ENCODE measurements at places on chromosomes 12 and 14. TPM values are rescaled to one million over a fixed set of nuclear protein-coding genes. Genes with fewer than 3 reads are reported as not detected.
A peak's percentile ranks its signal among the peaks of the same experiment; 100 is the strongest.

The C14orf180 gene
- not detected for total RNA-seq

The SLC10A1 gene
- total RNA-seq: not detected

The ACSM4 gene
- total RNA-seq: not detected

The KRT86 gene
- total RNA-seq: under 0.01 TPM

The KLRC3 gene
- total RNA-seq: not detected

The SYNDIG1L gene
- not detected for total RNA-seq

DNA sequence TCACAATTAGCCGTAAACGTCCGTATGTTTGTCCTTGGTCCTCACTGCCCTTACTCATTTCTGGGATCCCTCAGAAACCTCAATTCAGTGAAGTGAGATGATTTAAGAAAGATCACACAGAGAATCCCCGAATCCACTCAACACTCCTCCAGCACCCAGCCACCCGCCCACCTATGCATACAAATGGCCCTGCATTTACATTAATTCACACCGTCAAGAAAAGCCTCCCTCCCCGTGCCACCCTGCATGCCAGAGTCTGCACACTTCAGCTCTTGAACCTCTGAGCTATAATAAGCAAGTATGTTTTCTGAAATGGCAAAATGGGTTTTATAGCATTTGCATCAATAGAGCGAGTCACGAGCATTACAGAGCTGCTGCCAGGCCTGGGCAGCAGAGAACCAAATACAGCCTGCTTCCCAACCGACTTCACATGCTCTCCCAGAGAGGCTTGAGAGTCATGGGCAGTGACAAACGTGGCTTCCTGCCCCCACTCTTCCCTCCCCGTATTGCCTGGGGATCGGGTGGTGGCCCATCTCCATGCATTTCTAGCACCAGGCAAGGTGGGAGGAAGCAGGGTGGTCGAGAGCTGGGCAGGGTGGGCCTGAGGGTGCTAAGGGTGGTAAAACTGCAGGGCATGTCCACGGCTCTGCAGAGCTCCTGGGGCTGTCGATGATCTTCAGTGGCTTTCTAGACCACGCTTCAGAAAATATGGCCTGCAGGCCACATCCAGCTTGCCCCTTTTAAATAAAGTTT lies 177.6 kb downstream of the RIMBP2 start:
- DNase-seq: no peak

DNA sequence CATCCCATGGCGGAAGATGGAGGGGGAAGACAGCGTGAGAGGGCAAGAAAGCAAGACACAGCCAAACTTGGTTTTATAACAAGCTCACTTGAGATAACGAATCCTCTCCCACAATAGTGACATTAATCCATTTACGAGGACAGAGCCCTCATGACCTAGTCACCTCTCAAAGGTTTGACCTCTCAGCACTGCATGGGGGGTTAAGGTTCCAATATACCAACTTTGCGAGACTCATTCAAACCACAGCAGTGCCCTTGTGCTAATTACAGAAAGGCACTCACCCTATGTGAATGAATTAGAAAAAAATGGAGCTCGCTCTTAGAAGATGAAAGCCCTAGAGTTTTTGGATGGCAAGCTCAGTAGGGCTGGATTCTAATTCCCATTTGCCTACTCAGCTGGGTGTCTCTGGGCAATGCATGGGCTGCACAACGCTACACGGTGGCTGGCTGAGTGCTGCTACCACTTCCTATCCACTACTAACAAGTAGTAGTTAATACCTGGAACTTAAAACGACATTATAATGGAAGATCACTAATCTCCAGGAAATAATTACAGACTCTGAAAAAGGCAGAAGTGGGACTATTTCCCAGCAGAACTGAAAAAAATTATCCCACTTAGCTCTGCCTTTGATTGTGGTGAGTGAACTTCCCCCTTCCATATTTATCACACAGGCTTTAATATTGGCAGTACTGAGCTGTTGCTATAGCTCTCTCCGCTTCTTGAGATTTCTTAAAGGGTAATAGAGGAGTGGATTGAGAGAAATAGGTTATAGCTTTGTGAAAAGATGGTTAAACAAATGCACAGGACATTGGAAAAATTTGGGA lies 27.5 kb downstream of the TESPA1 start:
- DNase-seq: peak; percentile 23

GRCh38 chr12:68932961-68933893 lies at the start of gene CPM:
Gene CPM, minus strand, starts transcription at chr12:68933171. Its CDS starts 334 bp downstream, at chr12:68932837.
- peak; percentile 33 for DNase-seq

DNA sequence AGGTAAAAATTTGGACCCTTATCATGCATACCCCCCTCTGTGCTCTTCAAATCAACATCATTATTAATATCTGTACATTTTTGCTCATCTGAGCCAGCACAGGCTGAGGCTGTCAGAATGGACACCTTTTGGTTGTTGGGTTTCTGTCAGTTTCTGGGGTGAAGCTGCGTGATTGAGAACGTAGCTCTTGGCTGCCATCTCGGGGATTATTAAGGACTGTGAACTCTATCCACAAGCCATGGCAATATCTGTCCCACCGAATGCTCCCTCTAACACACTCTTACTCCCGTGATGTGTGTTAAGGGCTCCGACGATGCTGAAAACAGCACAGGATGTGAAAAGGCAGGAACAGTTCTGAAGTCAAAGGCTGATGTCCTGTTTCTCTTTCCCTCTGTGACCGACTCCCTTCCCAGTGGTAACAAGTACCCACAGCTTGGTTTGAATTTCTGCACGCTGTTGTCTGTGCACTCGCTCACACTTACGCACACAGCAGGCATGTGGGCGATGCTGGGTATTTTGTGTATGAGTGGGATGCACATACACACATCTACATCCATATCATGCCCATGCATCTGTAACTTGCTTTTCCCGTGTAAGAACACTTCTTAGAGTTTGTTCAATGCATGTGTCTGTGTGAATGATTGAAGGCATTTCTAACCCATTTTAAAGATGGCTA lies 405.6 kb downstream of the TMEM121 start:
- peak; percentile 65 for DNase-seq

DNA sequence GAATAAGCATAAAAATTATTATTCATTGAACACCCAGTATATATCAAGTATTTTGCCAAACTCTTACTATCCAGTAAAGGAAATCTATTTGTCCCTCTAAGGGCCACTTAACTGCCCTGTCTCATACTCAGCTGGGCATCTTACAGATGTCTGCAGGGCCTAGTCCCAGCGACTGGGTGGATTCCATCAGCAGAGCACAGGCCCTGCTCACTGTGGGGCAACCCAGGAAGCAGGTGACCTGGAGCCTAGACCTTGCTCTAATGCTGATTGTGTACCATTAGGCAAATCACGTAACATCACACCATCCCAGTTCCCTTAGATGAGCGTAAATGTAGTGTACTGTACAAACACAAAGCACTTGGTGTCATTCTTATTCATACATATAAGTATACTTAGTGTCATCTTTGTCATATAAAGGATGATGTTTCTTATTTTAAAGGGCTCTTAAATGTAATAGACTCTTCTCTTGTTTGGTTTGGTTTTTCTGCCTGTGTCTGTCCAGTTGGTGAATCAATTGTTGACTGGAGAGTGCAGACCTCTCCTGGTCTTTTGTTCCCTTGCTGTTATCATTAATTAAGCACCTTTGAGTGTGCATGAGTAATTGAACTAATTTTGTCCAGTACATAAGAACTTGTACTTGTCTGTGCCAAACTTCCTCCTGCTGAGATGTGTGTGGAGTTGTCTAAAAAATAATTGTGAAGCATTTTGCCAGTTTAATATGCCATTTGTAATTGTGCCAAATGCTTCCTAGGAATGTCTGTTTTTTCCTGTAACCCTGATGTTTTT lies 49.3 kb downstream of the RAB35 start:
- DNase-seq: no peak

DNA sequence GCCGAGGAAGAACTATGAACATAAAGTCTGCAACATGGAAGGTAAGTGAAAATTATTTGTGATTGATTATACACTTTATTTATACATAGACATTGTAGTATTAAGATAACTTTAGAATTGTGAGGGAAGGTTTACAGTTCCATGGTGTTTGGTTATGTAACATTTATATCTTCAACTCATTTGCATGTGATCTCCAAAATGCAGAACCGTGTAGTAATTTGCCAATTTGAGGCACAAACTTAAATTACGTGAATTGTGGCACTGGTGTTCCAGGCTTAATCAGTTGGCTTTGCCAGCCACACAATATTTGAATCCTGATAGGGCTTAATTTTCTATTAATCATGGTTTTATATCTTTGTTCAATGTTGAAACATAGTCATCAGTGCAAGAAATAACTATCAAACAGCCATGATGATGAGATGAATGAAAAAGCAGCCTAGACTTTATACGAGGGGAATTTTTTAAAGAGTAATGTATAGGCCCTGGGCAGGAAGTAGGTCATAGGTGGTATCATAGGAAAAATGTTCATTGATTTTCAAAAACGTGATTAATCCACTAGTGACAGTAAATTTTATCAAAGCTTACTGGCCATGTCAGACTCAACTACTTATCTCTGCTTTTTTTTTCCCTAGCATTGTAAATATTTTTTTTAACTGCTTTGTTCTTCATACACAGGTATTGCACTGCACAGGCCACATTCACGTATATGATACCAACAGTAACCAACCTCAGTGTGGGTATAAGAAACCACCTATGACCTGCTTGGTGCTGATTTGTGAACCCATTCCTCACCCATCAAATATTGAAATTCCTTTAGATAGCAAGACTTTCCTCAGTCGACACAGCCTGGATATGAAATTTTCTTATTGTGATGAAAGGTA lies 31.7 kb downstream of the HIF1A start:
- DNase-seq: no peak

DNA sequence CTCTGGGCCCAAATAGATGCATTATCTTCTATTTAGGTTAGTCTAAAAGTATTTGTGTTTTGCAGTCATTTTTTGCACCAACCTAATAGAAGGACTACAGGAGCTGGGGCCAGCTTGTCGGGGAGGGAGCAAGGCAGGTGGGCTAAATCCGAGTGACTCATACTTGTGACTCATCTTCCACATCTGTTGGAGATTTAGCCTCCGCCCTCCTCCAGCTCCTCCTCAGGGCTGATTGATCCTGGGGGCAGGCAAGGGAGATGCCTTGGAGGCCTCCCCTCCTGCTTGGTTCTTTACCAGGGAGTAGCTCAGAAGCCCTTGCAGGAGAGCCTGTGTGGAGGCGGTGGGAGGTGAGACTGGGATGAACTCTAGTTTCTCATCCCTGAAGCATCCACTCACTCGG lies 27.9 kb downstream of the RHOF start:
- DNase-seq: no peak

DNA sequence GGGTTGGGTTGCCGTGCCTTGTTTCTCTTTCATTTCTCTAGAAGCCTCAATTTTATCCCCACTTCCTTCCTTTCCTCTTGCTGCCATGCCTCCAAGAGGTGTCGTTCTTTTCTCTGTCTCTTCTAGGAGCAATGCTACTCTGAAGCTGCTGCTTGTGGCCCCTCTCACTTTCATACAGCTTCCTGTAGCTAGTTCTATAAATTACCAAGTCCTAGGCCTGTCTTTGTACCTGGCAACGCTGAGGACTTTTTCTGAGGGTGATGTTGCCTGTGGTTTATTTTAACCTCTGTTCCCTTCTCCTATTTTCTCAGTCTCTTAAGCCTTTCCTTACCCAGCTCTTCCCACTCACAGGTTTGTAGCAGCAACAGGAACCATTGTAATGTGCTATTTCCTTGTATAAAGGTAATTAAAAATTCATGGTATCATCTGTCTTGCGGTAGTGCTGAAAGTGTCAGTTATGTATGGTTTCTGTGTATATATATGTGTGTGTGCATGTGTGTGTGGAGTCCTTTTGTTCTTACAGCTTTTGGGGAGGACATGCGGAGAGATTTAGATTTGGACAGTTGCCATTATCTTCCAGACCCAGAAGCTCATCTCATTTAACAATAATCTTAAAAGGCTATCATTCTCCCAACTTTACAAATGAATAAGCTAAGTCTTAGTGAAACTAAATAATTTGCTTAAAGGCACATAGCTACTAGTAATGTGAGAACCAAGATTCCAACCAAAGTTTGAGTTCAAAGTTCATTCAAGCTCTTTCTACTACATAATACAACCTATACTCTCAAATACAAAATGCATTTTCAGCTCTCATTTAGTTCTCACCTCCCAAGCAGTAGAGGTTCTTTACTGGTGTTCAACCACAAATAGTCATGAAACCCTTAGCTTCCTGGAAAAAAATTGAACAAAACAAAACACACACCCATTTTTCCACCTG lies 43.8 kb downstream of the DDHD1 start:
- DNase-seq: peak; percentile 70

- no peak for DNase-seq
Measured at GRCh38 chr12:66774929-66775328, 96.1 kb upstream of the GRIP1 start.

- DNase-seq: no peak
Measured at GRCh38 chr12:64998371-64999147, 122.5 kb downstream of the WIF1 start.

DNA sequence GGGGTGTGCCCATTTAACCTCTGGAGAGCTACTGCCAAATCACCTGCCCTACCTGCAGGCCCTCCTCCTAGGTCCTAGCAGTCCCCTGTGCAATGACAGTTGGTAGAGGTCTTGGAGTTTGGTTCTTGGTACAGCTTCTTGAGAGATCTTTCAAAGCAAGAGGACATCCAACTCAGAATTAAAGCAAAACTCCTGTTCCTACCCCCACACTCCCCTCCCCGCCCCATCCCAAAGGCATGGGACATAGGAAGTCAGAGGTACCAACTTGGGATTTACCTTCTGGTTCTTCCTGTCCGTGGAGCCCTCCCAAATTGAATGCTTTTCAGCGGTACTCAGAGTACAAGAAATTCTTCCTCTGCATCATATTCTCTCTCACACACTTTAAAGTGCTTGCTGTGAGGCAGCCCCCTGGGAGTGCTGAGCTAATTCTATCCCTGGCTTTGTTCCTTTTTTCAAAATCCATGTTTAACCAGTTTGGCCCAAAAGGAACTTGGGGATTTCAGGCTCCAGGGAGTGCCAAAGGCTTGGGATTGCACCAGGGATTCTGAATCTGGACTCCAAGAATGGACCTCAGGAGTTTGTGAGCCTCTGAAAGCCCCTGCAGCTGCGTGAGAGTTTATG lies 40.8 kb downstream of the GALNT16 start:
- DNase-seq: no peak

DNA sequence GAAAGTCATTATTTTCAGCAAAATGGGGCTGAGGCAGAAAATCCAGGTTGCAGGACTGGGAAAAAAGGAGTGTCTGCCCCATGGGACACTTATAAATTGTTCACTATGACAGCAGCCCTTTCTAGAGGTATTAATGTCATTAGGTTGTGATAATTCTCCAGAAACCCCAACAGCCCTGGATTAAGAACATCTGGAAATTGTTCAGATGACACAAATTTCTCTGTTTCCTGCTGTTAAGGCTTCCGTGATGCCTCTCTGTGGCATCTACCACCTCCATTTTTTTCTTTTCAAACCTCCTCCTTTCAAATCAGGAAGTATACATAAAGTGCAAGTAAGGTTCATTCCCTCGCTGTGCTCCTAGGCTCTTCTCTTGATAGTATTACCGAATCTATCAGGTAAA lies 25.6 kb downstream of the EGLN3 start:
- peak; percentile 63 for DNase-seq

GRCh38 chr14:91328313-91329050 lies 84.0 kb upstream of the GPR68 start:
- DNase-seq: no peak

DNA sequence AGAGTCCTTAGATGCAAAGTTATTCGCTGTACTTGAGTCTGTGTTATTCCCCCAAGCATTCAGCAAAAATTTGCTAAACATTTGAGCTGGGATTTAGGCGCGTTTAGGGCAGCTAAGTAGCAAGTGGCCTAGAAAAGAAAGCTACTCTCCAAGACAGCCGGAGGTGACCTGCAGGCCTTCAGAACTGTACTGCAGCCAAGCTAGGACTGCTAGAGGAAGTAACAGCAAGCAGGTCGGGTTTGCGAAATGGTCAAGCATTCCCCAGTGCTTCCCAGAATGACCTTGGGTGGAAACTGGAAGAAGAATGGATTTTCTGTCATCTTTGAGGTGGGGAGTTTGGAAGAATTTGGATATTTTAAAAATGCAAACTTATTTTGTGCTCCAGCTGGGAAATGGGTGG lies 287.5 kb downstream of the FOXN3 start:
- no peak for DNase-seq

Data from hematopoietic multipotent progenitor cell (in vitro differentiated cells).